ENCODE measurements at places on chromosomes 6 and 20.

- no peak overlapping the region for H3K27ac ChIP-seq
- H3K36me3 ChIP-seq, result peaks cover 9% of the 10 kb centered on the region
- no peaks in the 10 kb centered on the region for H3K27me3 ChIP-seq
- no peak for DNase-seq
These were observed 23.3 kb downstream of the LRRN4 start for GRCh38 chr20:6030453-6031080.

DNA sequence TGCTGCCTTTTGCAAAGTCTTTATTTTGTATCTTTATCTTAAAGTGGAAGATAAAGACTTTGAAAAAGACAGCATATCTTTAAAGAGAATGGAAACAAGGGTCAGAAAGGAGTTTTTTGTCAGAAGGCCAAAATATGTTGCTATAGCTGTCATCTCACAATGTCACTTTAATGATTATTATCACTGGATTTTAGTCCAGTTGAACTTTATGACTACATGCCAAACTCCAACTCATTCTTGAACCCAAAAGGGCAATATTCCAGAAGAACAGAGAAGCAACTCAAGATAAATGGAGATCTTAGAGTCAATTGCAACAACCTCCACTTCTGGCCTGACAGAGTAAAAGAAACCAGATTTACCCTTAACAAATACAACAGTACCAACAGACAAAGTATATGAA, 47.3 kb upstream of the CLIC5 start:
- H3K4me3 ChIP-seq, result no peak overlapping the region
- H3K36me3 ChIP-seq, result no peaks in the 10 kb centered on the region
- H3K27ac ChIP-seq, result no peak overlapping the region
- no peaks in the 10 kb centered on the region for H3K27me3 ChIP-seq
- DNase-seq, result no peak
- no peaks in the 10 kb centered on the region for H3K4me1 ChIP-seq

GRCh38 chr6:152189736-152190135, 382.3 kb downstream of the ESR1 start:
- H3K4me1 ChIP-seq, result peaks cover 6% of the 10 kb centered on the region
- H3K4me3 ChIP-seq, result no peak overlapping the region
- no peak overlapping the region for H3K27ac ChIP-seq
- H3K27me3 ChIP-seq, result no peaks in the 10 kb centered on the region
- DNase-seq, result no peak

- no peaks in the 10 kb centered on the region for H3K36me3 ChIP-seq
- no peak for DNase-seq
- no peak within 1 kb of the TSS for H3K27ac ChIP-seq
- H3K27me3 ChIP-seq, result no peaks in the 10 kb centered on the region
- peak within 1 kb of the TSS; percentile 50 for H3K4me3 ChIP-seq
These were observed at the start of gene MYL9 for GRCh38 chr20:36541227-36541767. MYL9 (plus strand) TSS chr20:36541519; CDS start chr20:36544885, 3,366 bp downstream.

GRCh38 chr6:26205625-26206574, 118.7 kb downstream of the HFE start:
- H3K4me3 ChIP-seq, result peak overlapping the region; percentile 72
- peaks cover 14% of the 10 kb centered on the region for H3K4me1 ChIP-seq
- H3K27ac ChIP-seq, result peak overlapping the region; percentile 96
- DNase-seq, result no peak

DNA sequence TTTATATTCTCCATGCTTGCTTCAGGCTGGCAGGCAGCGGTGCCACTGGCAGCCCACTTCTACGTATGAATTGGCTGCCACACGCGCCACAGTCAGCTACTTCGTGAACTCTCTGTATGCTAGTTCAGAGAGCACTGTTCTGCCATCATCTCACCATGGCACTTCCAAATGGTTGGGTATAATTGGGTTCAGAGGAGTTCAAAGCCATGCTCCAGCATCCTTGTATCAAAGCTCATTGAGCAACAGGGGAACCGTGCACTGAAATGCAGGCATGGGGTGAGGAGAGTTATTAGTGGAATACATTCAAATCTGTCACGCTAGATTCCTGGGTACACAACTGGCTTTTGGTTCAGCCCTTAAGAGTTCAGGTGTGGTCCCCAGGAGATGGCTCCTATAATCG, 519.9 kb upstream of the NOX3 start:
- H3K4me1 ChIP-seq, result no peaks in the 10 kb centered on the region
- H3K36me3 ChIP-seq, result no peaks in the 10 kb centered on the region
- no peaks in the 10 kb centered on the region for H3K27me3 ChIP-seq
- no peak for DNase-seq

DNA sequence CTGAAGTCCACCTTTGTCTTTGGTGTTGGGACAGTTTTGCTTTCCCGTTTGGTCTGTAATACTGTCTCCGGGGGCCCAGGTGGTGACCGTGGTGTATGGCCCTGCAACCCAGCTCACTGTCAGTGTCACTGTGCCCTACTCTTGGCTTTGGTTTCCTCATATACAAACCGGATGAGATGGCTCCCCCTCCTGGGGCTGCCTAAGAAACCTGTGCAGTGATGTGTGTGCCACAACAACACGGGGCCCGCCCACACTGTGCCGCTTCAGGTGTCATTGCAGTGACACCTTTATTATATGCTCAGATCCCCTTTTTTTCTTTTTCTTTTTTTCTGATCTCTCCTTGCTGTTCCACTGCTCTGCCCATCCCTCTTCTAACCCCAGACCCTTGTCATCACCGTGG, 73.9 kb downstream of the RAMACL start:
- H3K4me3 ChIP-seq, result no peak overlapping the region
- H3K27me3 ChIP-seq, result no peaks in the 10 kb centered on the region
- H3K4me1 ChIP-seq, result peaks cover 8% of the 10 kb centered on the region
- DNase-seq, result no peak
- no peaks in the 10 kb centered on the region for H3K36me3 ChIP-seq

DNA sequence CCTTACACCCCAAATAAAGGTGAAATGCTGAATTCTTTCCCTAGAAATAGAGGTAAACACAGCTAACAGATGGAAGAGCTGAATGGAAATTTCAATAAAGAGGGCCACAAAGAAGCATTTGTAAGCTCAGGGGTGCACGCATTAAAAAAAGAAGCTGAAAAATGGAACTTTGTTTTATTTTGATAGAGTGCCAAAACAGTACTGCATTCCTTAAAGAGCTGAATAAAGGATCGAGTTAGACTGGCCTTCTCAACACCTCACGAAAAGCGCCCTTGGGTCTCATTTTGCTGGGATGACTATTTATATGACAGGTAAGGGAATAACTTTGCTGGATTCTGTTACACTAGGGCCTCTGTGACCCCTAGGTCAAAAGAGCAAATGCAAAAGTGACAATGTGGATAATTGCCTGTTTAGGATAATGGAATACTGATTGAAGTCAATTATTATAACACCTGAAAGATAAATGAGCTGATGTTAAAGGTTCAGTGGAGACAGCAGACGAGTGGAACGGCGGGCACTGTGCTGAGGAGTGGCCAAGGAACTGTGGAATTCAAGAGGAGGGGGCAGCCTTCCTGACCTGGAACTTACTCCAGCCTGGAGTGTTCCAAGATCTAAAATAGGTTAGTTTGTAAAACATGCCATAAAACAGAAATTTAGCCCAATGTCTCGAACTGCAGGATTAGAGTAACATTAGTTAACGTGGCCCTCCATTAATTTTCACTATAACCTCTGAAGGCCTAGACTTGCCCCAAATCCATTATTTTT, 168.4 kb downstream of the FOXC1 start:
- no peak overlapping the region for H3K4me3 ChIP-seq
- no peak overlapping the region for H3K27ac ChIP-seq
- no peak for DNase-seq
- no peaks in the 10 kb centered on the region for H3K27me3 ChIP-seq
- no peaks in the 10 kb centered on the region for H3K36me3 ChIP-seq
- H3K4me1 ChIP-seq, result no peaks in the 10 kb centered on the region

DNA sequence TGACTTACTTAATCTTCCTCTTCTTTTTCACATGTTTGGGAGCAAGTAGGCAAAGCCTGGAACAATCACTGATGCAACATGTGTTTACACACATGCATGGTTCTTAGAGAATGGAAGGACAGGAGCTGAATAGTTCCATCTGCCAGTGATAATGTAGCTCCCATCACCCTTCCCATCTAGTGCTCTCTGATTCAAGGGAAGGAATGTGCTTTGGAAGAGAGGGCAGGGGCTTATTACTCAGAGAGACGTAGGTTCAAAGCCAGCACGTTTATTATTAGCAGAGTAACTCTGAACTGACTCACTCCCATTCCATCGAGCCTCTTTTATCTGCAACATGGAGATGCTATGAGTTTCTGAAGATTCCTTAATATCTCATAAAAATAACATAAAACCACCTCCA, 211.9 kb downstream of the GMPR start:
- no peaks in the 10 kb centered on the region for H3K27me3 ChIP-seq
- no peak for DNase-seq
- peaks cover 3% of the 10 kb centered on the region for H3K4me1 ChIP-seq
- H3K36me3 ChIP-seq, result peaks cover 3% of the 10 kb centered on the region
- H3K4me3 ChIP-seq, result no peak overlapping the region

DNA sequence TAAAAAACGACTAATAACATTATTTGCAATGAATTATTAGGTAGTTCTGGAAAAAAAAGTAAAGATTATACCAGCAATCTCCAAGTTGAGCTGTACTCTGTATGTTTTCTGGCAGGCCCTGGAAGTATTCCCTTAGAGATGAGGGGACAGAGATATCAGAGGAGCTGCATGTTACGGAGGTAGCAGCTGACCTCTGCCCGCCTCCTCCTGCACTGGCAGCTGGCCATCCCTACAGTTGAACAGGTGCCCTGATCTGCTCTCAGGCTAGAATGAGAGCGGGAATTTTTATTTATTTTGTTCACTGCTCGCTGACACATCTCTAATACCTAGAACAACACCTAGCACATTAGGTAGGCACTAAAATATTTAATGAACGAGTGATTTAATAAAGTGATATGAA, 23.1 kb downstream of the FBXL4 start:
- H3K27me3 ChIP-seq, result no peaks in the 10 kb centered on the region
- no peaks in the 10 kb centered on the region for H3K4me1 ChIP-seq
- no peak overlapping the region for H3K27ac ChIP-seq
- DNase-seq, result no peak
- H3K36me3 ChIP-seq, result no peaks in the 10 kb centered on the region
- no peak overlapping the region for H3K4me3 ChIP-seq

- no peak overlapping the region for H3K27ac ChIP-seq
- H3K4me1 ChIP-seq, result no peaks in the 10 kb centered on the region
- H3K27me3 ChIP-seq, result no peaks in the 10 kb centered on the region
- no peak for DNase-seq
- H3K4me3 ChIP-seq, result no peak overlapping the region
- H3K36me3 ChIP-seq, result no peaks in the 10 kb centered on the region
These were observed 256.9 kb downstream of the CDH26 start for GRCh38 chr20:60214901-60215815.

DNA sequence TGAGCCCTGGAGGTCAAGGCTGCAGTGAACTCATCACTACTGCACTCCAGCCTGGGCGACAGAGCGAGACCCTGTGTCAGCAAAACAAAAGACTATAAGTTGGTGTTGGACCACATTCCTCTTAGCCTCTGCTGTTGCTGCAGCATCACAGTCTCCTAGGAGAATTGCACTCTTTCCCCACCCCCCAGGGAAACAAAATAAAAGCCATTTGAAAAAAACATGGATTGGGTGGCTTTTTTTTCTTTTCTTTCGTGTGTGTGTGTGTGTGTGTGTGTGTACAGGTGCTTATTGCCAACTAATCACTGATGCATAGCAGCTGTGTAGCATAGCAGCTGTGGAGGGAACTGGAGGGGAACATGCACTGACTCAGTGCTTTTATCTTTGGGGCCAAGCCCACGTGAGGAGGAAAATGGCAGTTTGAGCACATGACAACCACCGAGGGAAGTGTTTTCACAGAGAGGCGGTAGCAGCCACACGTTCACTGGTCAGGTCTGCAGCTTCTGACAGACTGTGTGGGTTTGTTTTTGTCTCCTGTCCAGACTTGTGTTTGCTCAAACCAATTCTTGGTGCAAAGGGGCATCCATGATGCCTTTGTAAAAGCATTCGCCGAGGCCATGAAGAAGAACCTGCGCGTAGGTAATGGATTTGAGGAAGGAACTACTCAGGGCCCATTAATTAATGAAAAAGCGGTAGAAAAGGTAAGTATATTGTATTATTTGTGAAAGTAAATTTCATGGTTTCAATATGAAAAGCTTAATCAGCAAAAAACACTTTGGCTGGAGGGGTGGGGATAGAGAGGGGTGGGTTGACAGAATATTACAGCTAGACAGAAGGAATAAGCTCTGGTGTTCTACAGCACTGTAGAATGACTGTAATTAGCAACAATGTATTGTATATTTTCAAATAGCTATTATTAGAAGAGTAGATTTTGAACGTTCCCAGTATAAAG, 27.7 kb downstream of the ALDH5A1 start:
- peaks cover 22% of the 10 kb centered on the region for H3K4me1 ChIP-seq
- H3K27me3 ChIP-seq, result no peaks in the 10 kb centered on the region
- peak; percentile 59 for DNase-seq
- peak overlapping the region; percentile 16 for H3K27ac ChIP-seq
- no peaks in the 10 kb centered on the region for H3K36me3 ChIP-seq

- H3K27ac ChIP-seq, result no peak overlapping the region
- H3K27me3 ChIP-seq, result no peaks in the 10 kb centered on the region
- H3K4me3 ChIP-seq, result no peak overlapping the region
- DNase-seq, result no peak
- no peaks in the 10 kb centered on the region for H3K4me1 ChIP-seq
- no peaks in the 10 kb centered on the region for H3K36me3 ChIP-seq
These were observed 1333.5 kb downstream of the KHDRBS2 start for GRCh38 chr6:60952500-60952899.

GRCh38 chr20:50865114-50865513, 66.1 kb downstream of the ADNP start:
- DNase-seq, result no peak
- H3K27ac ChIP-seq, result no peak overlapping the region
- H3K4me1 ChIP-seq, result no peaks in the 10 kb centered on the region
- no peaks in the 10 kb centered on the region for H3K27me3 ChIP-seq
- H3K36me3 ChIP-seq, result 0 out of 2 replicates have a peak, but pooled peaks cover 2% of the 10 kb centered on the region
- H3K4me3 ChIP-seq, result no peak overlapping the region

GRCh38 chr6:80460257-80460865, 353.9 kb downstream of the BCKDHB start:
- H3K27ac ChIP-seq, result no peak overlapping the region
- H3K4me3 ChIP-seq, result no peak overlapping the region
- DNase-seq, result no peak
- no peaks in the 10 kb centered on the region for H3K4me1 ChIP-seq

- H3K27me3 ChIP-seq, result no peaks in the 10 kb centered on the region
- DNase-seq, result no peak
- no peak overlapping the region for H3K4me3 ChIP-seq
- no peak overlapping the region for H3K27ac ChIP-seq
- H3K36me3 ChIP-seq, result no peaks in the 10 kb centered on the region
These were observed 240.9 kb upstream of the BTBD3 start for GRCh38 chr20:11676630-11677287.

GRCh38 chr6:129276986-129277385, 394.0 kb downstream of the LAMA2 start:
- H3K4me3 ChIP-seq, result no peak overlapping the region
- H3K27ac ChIP-seq, result no peak overlapping the region
- no peaks in the 10 kb centered on the region for H3K36me3 ChIP-seq
- no peaks in the 10 kb centered on the region for H3K4me1 ChIP-seq
- no peaks in the 10 kb centered on the region for H3K27me3 ChIP-seq
- no peak for DNase-seq

GRCh38 chr6:13286181-13286580, 42.2 kb downstream of the TBC1D7 start:
- peaks cover 38% of the 10 kb centered on the region for H3K36me3 ChIP-seq
- DNase-seq, result no peak
- no peaks in the 10 kb centered on the region for H3K27me3 ChIP-seq
- peak overlapping the region; percentile 39 for H3K27ac ChIP-seq
- H3K4me3 ChIP-seq, result no peak overlapping the region

GRCh38 chr6:158560836-158561320, 987 bp downstream of the TMEM181 start:
- peak overlapping the region; percentile 79 for H3K4me3 ChIP-seq
- no peak for DNase-seq
- peak overlapping the region; percentile 69 for H3K27ac ChIP-seq
- H3K27me3 ChIP-seq, result no peaks in the 10 kb centered on the region
- no peaks in the 10 kb centered on the region for H3K36me3 ChIP-seq
